ELF-1 (cell line): ENCODE measurements at places on chromosomes 4 and X.
A peak's percentile ranks its signal among the peaks of the same experiment; 100 is the strongest.

DNA sequence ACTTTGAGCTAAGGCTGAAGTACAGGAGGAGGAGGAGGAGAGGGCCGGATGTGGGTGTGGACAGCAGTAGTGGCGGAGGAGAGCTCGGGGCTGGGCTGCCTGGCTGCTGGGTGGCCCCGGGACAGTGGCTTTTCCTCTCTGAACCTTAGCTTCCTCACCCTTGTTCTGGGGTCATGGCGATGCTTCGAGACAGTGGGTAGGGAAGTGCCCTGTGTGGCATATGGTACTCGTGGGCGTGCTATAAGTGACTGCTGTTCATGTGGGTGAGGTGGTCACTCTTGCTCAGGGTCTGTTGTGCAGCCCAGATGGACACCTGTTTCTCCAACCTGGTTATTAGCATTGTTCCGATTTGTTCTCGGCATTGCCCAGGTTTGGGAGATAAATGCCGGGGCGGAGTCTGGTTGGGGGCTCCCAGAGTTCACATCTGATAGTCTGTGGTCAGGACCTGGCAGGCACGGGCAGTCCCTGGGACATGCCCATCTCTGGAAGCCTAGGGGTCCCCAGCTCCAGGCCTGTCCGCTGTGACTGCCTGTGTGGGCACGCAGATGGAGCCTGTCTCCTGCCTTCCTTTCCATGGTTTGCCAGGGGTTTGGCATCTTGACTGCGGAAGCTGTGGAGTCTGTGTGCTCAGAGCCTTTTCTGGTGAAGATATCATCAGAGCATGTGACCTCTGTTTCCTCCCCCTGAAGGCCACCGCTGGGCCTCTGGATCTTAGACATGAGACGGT lies 4.9 kb upstream of the CPZ start:
- DNase-seq: no peak

DNA sequence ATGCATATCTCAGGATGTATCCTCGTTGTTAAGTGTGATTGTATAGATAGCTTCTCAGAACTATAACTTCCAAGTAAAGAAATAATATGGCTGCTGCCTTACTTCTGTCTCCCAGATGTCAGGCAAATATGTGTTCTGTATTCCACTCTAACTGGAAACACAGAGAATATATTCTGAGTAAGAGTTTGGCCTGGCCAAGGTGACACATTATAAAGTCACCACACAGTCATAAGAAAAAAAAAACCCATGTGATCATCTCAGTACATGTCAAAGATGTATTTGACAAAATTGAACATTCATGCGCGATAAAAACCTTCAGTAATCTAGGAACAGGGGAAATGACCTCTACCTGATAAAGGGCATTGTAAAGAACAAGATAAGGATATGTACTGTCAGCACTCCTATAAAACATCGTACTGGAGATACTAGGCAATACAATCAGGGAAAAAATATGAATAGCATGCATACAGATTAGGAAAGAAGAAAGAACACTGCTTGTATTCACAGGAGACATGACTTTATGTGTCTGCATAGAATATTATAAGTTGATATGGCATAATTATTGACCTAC lies 207.1 kb downstream of the ZNF330 start:
- DNase-seq: no peak

DNA sequence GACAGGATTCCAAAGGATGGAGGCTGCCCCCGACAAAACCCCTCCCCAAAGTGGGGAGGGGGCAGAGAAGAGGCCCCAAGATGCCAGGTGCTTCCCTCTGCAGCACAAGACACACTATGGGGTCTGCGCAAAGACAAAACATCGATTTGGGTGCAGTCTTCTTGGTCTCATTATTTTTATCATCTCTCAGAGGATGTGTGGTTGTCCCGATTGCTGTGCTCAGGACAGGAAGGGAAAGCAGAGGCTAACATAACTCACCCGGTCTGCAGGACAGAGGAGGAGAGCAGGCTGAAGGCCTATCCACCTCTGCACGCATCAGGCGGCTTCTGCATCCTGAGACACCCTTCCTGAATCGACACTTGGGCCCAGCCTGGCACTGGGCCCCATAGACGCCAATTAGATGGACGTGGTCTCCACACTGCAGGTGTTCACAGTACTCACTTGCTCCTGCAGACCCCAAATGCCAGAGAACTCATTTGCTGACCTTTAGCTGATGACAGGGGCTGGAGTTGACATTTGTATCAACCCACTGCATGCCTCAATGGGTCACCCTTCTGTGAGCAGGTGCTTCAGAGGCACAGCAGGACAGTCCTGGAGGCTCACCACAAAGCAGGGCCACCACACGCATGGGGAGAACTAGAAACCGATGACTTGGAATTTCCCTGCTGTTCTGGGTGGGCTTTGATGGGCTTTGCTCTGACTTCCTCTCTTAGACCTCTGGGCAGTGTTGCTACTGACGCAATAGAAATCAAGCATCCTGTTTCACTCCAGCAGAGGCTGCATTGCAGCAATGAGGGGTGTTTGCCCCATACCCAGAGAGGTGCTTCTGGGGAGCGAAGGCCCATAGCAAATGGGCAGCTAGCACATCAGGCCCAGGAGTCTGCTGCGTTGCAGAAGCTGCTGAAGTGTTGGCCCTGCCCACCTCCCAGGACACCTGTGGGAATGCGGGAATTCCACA lies 96.3 kb upstream of the ENPP6 start:
- no peak for DNase-seq

DNA sequence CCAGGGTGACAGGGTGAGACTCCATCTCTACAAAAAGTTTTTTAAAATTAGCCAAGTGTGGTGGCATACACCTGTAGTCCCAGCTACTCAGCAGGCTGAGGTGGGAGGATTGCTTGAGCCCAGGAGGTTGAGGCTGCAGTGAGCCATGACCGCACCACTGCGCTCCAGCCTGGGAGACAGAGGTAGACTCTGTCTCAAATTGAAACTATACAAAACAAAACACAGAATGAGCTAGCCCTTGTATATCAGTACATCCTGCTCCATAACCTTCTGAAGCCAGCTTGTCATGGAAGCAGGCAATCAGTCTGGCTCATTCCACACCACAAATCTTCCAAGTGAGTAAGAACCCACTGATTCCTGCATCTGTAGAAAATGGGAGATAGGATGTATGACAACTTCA lies 49.0 kb downstream of the CD99L2 start:
- no peak for DNase-seq

DNA sequence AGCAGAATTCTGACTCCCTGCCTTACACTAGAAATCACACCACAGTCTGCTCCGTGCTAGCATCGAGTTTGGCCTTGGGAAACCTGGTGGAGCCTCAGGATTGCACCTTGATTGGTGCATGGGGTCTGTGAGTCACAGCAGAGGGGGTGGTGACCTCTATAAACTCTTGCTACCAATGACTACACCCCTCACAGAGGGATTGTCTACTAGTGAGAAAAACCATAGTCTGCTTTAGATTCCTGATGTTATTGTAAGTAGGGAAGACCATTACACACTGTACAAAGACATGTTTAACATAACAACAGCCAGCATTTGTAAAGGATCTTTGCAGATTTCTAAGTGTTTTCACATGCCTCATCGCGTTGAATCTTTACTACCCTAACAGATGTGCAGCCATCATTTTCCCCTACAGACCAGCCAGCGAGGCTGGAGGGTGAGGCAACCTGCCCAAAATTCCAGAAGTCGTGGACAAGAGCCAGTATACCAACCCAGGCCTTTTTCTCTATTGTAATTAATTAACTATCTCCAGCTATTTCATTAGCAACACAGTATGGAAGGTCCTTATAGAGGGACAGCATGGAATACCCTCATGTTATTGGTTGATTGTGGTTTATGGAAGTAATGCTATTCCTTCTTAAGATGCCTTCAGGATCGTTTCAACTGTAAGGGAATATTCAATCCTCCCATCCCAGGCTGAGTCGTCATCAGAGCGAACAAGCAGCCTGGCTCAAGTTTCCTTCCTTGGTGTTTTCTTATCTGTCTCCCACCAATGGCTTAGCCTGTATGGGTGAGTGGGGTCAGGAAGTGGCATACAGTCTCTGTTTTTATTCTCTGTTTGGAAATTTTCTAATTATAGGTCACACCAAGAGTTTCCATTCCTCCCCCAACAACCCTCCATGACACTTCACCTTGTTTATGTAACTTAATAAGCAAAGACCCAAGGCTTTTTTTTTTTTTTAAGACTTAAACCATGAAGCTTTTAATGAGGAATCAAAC lies 55.9 kb upstream of the KDR start:
- DNase-seq: peak; percentile 41

- peak; percentile 71 for DNase-seq
Measured at GRCh38 chrX:69278031-69278687, 112.9 kb upstream of the PJA1 start.

- DNase-seq: no peak
Measured at GRCh38 chr4:41287005-41287404, 30.3 kb downstream of the UCHL1 start.

DNA sequence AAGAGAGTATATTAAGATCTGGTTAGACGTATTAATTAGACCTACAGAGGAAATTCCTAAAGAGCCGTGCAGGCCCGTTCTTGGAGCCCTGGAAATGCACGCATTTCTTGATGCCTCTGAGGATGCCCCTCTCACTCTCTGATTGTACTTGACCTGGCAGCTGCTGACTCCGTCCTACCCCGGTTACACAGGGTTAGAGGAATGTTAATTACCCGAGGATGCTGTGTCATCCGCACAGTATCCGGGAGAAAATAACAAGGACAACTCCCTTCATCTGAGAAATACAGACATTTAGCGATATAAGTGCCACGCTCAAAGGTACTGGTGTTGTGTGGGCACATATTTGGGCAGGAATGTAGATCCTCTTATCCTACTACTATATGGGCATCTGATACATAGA lies 404.6 kb upstream of the FAT1 start:
- DNase-seq: peak; percentile 4

GRCh38 chr4:155974476-155974749 lies 20.7 kb upstream of the CTSO start:
- no peak for DNase-seq

GRCh38 chrX:14718403-14718802 lies 154.5 kb downstream of the FANCB start:
- no peak for DNase-seq

- no peak for DNase-seq
Measured at GRCh38 chrX:129831091-129831885, 12.4 kb downstream of the ZDHHC9 start.

- no peak for DNase-seq
Measured at GRCh38 chrX:76420237-76420636, 7.3 kb upstream of the MAGEE1 start.

DNA sequence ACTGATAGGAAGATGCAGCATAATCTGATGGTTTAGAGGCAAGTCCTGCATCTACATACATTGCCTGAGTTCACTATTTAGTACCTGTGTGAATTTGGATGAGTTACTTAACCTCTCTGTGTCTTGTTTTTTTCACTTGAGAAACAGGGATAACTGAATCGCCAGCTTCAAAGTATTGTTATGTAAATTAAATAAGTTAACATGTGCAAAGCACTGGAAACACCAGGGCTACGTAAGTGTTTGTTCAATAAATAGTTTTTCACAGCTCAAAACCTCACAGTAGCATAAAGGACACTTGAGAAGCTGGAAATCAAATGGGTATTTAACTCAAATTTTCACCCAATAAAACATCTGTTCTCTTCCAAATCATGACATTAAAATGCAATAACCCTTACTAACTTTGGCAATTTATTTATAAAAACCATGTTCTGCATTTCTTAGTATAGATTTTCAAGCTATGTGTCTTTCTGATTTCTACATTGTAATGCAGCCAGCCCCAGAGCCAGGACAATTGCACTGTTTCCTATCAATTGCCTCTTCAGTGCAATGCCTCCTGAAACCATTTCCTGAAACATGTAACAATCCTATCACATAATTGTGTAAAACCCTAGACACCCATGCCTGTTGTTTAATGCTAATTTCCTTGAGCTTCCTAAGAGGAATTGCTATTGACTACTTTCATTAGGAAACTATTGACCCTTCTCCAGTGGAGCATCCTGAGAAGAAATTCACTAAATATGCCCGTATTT lies 177.1 kb downstream of the UNC5C start:
- DNase-seq: no peak

GRCh38 chrX:129723511-129723910 lies 15.3 kb upstream of the XPNPEP2 start:
- DNase-seq: no peak

DNA sequence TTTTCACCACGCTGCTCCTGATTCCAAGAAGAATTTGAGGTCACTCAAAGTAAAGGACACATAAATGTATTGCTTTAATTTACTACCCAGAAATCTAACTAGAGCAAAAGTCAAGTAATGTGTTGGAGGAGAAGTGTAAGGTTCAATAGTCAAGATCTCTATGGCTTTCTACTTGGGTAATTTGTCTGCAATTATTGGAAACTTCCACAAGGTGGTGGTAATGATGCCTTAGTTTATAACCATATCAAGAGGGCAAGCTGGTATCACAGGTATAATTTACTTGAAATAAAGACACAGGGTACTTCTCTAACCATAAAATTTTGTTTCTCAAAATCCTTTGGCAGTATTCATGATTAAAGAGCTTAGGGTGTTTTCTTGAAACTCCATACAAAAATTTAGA lies 10.2 kb upstream of the GRIA3 start:
- no peak for DNase-seq

- no peak for DNase-seq
Measured at GRCh38 chr4:4776335-4776734, 83.1 kb upstream of the MSX1 start.

GRCh38 chrX:48487362-48487798 lies 11.4 kb downstream of the FTSJ1 start:
- DNase-seq: peak; percentile 53

DNA sequence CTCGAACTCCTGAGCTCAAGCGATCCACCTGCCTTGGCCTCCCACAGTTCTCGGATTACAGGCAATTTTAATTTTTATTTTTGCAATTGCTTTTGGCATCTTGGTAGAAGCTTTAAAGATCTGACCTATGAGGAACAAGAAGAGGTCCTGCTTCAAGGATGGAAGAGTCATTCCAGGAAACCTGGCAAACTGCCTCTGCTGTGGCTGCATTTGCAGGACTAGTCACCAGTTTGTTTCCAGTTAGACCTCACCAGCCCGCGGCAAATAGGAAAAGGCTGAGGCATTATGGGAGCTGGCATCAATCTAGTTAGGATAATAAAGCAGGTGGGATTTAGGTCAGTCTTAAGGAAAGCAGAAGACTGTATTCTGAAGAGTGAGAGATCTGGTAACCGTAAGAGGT lies 51.9 kb upstream of the LAS1L start:
- no peak for DNase-seq

- DNase-seq: no peak
Measured at GRCh38 chrX:10165580-10166247, 8.9 kb downstream of the CLCN4 start.

DNA sequence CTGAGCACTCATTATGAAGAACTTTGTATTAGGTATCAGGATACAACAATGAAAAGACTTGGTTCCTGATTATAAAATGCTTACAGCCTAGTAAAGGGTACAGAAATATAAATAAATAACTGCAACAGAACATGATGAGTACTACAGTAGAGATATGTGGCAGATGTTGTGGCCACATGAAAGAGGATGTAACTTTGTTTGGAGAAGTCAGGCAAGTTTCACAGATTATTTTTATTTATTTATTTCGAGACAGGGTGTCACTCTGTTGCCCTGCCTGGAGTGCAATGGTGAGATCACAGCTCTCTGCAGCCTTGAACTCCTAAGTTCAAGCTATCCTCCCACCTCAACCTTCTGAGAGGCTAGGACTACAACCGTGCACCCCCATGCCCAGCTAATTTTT lies 15.8 kb upstream of the UBE2K start:
- DNase-seq: no peak

GRCh38 chrX:31237189-31237588 lies 165.3 kb upstream of the FTHL17 start:
- no peak for DNase-seq

- no peak for DNase-seq
Measured at GRCh38 chr4:188821500-188821899, 682.3 kb downstream of the TRIML1 start.

GRCh38 chrX:133418588-133418987 lies 3.3 kb upstream of the GPC4 start:
- peak; percentile 64 for DNase-seq
